Stimulated activated CD8-positive, alpha-beta memory T cell treated with anti-CD3 and anti-CD28 coated beads, Interleukin-4, amount 100 ng/mL, for 1 hour (primary cell): ENCODE measurements at places on chromosomes 2 and 18.

DNA sequence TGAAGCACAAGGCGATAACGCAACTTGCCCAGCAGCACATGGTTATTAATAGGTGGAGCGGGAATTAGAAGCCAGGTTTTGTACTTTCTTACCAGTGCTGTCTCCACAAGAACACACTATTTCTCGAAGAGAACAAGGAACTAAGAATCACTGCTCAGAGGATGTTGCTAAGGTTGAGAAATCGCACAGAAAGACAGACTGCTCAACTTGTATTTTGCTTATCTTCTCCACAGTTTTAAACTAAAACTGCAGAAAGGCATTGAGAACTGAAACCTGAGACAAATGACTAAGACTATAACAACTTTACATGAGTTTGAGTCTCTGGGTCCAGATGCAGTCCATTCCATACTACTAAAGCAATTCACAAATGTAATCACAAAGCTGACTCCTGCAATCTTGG lies 6.2 kb downstream of the PRKD3 start:
- DNase-seq, result no peak

DNA sequence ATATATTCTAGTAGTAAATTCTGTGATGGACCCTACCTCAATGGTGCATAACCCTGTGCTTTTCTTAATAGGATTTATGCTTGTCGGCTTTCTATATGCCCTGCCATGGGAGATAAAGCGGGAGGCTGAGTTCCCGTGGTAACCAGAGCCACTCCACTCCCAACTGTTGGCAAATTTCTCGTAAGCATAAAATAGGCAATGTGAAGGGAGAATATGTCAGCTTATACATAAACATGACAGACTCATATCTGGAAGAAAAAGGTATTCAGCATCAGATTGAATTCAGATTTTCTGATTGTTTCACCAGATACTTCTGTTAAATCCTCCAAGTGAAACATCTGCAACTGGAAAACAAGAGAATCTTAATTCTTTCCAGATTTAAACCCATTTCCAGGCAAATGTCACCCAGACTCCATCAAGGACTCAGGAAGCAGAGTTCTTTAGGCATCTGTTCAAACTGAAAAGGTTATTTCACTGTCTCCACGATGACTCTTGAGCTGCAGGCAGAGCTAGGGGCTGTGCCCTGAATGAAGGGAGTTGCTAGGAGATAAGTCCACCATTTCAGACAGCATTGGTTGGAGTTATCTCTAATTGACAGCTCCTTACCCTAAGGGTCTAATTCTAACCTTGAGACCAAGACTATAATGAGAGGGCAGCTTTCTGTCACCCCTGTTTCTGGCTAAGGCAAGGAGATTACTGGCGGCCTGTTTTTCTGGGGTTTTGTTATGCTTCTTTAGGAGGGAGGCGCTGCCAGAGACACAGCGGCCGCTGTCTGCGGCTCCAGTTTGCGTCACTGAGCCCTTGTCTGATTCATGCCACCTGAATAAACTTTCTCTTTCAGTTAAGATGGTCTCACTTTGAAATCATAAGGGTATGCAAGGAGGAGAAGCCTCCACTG lies 381.3 kb downstream of the SOX11 start:
- no peak for DNase-seq

DNA sequence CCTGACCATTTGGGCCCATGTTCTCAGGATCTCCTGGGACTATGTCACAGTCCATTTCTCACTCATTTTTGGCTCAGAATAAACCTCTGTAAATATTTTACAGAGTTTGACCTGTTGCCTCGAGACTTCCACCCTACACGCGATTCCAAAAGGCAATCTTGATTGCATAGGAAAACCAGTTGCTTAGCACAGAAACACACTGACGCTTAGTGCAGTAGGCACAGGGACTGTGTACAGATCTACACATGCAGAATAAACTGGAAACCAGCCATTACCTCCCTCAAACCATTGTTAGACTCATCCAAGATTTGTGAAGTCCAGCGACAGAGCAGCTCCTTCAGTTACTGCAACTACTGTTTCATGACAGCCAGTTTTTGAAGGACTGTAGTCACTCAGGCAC lies 73.0 kb downstream of the NCKAP5 start:
- no peak for DNase-seq

- no peak for DNase-seq
These were observed 457.8 kb downstream of the EIPR1 start for GRCh38 chr2:2919574-2920365.

DNA sequence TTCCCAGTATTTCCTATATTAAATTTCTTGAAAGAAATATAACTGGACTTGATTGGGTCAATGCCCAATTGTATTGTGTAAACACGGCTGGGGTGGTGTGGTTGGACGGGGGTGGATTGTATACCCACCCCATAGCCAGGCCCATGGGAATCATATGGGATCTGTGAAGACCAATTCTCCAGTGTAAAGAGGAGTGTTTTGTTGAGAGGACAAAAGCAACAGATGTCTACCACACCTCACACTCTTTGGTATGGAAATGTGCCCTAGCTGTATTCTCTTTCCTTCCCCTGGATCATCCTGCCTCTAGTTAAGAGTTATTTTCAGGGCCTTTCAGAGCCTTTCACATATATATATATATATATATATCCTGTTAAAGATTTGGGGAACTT lies 57.5 kb upstream of the TGIF1 start:
- no peak for DNase-seq

DNA sequence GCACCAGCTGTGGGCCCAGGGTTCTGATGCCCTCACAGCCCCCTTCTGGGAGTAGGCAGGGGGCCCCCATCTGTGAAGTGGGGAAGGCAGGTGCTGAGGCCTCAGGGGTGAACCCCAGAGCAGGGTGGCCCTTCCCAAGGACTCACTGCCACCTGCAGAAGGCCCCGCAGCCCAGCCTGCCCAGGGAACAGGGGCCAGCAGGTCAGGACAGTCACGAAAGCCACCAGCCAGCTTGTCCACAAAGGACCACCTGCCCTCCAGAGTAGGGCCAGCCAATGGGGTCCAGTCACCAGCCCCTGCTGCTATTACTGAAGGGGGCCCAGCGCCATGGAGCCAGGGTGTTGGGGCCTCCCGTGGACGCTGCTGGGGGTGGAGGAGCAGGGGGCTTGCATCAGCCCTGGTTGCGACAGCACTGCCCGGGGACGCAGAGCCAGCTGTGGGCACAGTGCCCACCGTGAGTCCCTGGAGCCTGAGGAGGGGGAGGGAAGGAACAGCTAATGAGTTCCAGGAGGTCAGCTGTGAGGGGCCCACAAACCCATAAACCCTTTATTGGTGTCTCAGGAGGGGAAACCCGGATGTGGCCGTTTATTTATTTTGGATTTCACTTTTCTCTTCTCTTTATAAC lies 11.5 kb upstream of the SNED1 start:
- DNase-seq, result no peak

GRCh38 chr2:205696331-205696926 lies 14.1 kb downstream of the NRP2 start:
- DNase-seq, result no peak

- DNase-seq, result no peak
These were observed 19.0 kb downstream of the HAT1 start for GRCh38 chr2:171941316-171941699.

DNA sequence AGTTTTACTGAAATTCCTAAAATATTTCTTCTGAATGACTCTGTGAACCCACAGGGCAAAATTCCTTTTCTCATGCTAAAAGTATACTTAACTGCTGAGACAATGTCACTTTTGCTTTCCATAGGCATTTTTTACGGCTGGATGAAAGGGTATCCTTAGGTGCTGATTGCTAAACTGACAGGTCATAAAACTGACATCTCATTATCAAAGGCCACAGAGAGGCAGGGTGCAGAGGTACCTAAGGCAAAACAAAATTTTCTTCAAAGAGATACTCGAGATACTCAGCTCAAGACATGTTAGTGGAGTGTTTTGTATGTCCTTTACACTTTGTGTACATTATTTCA lies 62.0 kb upstream of the WDR75 start:
- DNase-seq, result no peak

GRCh38 chr18:67468038-67468437 lies 48.5 kb downstream of the DSEL start:
- no peak for DNase-seq

DNA sequence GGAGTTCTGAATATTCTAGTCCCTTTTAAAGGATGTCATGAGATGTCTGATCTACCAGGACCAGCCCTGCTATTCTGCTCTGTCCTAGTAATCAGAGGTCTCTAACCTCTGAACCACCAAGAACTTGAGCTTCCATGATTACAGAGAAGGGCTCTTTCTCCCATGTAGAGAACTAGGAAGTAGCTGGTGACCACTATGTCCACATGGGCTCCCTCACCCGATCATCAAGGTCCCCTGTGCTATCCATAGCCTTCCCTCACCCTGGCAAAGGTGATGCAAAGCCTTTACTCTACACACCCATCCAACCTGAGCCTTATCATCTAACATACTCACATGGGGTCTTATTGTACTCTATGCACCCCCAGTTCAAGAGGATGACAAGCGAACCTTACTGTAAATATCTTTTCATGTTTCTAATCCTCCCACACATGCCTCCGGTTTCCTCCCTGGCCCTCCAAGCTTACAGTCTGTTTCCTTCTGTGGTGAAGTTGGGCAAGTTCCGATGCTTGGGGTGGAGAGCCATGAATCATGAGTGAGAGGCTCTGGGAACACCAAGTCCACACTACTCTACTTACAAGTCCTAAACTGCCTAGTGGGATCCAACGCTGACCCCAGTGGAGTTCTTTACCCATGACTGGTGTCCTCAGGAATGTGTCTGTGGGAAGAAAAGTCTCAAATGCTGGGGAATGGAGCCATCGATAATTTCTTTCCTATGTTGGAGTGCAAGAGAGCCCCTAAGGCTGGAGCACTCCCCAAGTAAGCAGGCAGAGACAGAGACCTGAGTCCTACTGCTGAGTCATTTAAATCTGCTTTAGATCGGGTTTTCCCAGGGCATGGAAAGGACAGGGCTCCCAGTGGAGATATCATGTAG lies 73.3 kb upstream of the KLF7 start:
- DNase-seq, result no peak

- no peak for DNase-seq
These were observed 333.7 kb upstream of the MEIS1 start for GRCh38 chr2:66101206-66101605.

- DNase-seq, result no peak
These were observed 72.2 kb downstream of the GALNT14 start for GRCh38 chr2:31066086-31066485.

DNA sequence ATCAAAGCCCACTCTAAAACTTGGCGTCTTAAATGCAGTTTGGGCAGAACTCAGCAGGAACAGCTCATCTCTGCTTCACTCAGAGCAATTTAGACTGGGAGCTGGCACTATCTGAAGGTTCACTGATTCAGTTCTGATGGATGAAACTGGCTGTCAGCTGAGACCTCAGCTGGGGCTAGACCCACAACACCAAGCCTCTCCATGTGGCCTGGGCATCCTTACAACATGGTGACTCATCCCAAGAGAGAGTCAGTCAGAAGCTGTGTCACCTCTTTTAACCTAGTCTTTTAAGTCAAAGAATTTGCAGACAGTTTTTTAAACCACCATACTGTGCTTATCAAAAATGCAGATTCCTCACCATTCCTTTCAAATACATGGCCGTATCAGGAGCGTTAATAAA lies 62.6 kb upstream of the ZNF397 start:
- no peak for DNase-seq

- no peak for DNase-seq
These were observed 42.0 kb downstream of the SP140 start for GRCh38 chr2:230267556-230267955.

GRCh38 chr2:62054916-62055450 lies 140.9 kb upstream of the B3GNT2 start:
- DNase-seq, result no peak

DNA sequence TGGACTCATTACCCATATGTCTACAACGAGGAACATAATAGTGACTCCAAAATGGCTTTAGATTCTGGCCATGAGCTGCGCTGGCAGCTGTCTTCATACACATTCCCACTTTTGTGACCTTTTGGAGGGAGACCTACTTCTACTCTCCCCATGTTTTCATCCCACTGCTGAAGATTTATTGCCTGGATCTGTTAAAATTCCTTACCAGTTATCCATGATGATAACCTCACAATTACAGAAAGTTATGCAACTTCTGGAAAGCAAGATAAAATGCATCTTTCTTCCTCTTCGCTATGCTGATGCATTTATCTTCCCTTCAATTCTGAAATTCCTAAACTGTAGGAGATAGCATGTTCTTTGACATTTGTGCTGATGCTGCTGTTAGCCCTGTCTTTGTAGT lies 855.3 kb downstream of the SLC4A3 start:
- DNase-seq, result no peak

- DNase-seq, result no peak
These were observed 379.3 kb downstream of the SOX11 start for GRCh38 chr2:6071519-6071918.

GRCh38 chr2:96491860-96492497 lies 13.2 kb downstream of the NEURL3 start:
- no peak for DNase-seq

GRCh38 chr2:18552351-18553077 lies 7.9 kb downstream of the RDH14 start:
- no peak for DNase-seq

- DNase-seq, result no peak
These were observed 8.5 kb downstream of the AGAP1 start for GRCh38 chr2:235502336-235502735.

- DNase-seq, result no peak
These were observed 22.2 kb downstream of the NFE2L2 start for GRCh38 chr2:177242121-177242987.

GRCh38 chr2:175454953-175455389 lies 273.5 kb upstream of the ATP5MC3 start:
- no peak for DNase-seq

DNA sequence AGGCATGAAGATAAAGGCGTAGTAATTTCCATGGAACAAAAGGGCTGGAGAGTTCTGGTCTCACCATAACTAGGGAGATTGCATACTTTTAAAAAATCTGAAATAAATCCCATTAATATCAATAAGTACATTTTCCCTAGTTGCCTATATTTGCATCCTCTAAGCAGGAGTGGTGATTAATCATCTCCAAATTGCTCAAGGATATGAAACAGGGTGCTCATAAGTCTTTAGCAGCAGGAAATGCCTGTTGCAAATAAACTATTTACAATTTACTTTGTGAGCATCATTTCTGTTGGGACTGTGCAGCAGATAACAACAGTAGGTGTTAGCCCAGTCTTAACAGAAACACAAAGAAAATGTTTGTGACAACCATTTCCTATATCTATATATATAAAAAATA lies 92.4 kb upstream of the TMEM178A start:
- DNase-seq, result no peak

- DNase-seq, result no peak
These were observed 78.8 kb upstream of the DTNA start for GRCh38 chr18:34631093-34631966.

- no peak for DNase-seq
These were observed 134.8 kb upstream of the SERPINE2 start for GRCh38 chr2:224173933-224174332.

- DNase-seq, result no peak
These were observed 54.3 kb upstream of the RMDN2 start for GRCh38 chr2:37870829-37871228.
